ENCODE measurements at places on chromosomes 5 and 9.
A peak's percentile ranks its signal among the peaks of the same experiment; 100 is the strongest.

DNA sequence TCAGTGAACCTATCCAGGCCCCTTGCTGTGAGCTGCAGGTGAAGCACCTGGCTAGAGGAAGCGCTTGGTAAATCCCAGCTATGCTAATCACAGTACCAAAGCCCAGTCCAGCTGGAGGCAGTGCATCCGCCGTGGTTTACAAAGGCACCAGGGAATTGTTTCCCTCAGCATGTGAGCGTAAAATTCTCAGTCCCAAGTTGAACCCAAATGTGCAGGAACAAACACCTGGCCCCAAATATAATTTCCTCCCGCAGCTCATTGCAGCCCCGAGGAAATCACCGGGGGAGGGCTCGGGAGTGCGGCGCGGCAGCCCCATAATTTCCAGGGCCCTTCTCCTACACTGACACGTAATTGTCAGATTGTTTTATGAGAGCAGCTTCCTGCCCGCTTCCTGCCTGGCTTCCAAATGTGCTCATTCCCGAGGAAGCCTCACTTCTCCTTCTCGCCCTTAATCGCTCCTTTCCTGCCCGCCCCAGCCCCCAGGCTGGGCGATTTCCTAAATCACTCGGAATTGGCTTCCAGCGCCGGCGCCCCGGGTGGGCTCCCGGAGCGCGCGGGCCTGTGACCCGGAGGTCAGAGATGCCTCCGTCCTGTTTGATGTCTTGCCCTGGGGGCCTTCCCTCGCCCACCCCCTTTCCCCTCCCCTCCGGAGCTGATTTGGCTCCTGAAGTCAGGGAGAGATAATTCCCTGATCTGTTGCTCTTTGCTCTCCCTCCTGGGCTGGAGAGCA is 134.4 kb downstream of the FGF1 start:
- no peak for DNase-seq

DNA sequence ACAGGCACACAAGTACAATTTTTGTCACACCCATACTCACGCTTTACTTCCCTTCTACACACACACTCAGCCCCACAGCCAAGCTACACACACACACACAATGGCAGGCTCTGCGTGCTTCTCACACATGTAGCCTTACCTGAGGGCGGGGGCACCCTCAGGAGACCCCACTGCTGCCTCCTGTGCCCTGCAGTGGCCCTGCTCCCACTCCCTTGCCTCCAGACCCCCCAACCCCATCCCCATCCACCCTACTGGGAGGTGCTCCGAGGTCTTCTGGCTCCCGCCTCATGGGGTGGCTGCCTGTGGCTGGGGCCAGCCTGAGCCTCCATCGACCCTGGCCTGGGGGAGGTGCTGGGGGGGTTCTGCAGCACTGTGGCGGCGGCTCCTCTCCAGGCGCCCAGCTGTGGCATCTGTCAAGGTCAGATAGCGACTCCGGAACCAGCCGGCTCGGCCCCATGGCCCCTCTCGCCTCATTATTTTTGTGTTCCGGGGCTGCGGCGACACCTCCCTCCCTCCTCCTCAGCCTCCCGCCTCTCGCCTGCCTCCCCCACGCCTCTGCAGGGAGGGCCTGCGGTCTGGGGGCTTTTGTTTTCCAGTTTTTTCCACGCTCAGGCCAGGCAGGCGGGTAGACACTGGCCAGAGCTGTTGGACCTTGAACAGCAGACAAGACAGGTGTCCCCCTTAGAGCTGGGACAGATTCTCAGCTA is 21.7 kb downstream of the CXXC5 start:
- no peak for DNase-seq

DNA sequence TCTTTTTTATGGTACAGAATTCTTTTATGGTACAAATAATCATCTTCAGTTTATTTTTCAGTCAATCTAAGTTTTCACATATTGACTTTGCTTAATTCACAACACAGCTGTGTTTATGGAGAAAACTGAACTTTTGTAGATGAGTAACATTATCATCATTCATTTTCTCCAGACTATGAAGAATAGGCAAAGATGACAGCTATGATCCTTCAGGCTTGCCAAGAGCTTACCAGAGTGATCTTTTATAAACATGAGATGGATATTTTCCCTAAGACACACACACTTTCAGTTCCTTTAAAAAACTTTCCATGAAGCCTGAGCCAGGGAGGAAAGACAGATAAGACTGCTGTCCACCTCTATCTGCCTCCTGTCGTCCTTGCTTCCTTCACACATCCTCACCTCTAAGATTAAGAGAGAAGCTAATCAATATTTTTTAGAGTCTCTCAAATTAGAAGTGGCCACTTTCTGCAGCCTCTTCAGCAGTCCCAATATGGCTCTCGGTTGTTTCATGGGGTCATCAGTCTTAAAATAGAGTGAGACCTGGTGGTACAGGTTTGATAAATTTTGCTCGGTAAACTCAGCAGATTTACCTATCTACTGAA is 108.1 kb upstream of the SLC27A6 start:
- no peak for DNase-seq

DNA sequence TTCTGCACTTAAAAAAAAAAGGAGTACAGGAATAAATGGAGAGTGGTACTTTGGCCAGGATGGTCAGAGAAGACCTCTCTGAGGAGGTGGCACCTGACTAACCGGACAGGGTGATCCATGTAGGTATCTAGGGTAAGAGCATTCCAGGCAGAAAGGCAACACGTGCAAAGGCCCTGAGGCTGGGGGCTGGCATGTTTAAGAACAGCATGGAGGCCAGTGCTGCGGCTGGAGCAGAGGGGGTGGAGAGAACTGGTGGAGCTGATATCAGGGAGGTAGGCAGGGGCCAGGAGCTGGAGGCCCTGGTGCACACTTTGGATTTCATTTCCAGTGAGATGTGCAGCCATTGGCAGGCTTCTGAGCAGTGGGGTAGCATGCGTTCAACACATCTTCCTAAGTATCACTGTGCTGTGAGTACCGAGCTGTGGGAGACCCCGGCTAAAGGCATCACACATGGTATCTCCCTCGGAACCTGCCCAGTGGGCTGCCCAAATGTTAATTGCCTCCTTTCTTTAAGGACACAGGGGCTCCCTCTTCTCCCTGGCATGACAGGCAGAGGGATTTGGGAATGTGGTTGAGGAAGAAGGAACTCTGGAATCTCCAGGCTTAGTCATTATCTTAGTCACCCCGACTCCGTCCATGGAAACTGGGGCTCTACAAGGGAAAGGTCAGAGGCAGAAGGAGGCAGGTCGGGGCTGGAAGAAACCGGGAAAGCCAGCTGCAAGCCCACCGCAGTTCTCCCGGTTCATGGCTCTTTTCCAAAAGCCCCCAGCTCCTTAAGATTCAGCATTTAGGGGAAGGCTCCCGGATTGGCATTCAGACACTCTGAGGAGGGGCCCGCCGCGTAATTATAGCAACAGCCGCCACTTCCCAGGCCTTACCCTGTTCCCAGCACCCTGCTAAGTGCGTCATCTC is 18.6 kb downstream of the SLC6A7 start:
- DNase-seq: no peak

- no peak for DNase-seq
Observed at GRCh38 chr5:144487761-144488160, 317.1 kb downstream of the KCTD16 start.

DNA sequence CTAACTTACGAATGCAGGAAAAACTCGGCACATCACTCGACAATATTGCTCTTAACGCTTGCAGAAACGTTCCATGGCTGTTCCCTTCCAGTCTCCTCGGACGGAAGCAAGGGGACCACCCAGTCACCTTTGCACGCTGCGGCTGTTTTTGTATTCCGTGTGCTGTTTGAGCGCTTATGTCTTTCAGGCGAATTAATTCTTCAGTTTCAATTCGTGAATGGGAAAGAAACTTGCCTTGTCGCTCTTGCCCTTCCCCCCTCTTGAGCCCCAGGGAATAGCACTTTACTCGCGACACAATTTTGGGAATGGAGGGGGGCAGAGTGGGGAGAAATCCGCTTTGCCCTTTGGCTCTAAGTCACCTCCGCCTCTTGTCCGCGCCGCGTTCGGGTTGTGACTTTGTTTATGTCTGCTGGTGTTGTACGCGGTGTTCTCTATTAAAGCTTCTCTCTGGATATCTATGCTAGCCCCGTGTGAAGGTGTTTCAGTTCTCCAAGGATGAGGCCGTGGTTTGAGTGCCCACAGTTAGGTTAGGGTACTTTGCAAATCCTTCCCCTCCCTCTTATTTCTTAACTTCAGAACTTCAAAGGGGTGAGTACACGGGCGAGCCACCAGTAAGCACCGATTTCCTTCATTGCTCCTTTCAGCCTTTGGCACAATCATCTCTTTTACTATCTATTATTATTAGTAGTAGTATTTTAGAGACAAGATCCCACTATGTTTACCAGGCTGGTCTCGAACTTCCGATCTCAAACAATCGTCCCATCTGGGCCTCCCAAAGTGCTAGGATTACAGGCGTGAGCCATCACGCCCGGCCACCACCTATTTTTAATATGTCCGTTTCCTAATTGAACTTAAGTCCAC is 2.7 kb downstream of the FOXB2 start:
- no peak for DNase-seq

DNA sequence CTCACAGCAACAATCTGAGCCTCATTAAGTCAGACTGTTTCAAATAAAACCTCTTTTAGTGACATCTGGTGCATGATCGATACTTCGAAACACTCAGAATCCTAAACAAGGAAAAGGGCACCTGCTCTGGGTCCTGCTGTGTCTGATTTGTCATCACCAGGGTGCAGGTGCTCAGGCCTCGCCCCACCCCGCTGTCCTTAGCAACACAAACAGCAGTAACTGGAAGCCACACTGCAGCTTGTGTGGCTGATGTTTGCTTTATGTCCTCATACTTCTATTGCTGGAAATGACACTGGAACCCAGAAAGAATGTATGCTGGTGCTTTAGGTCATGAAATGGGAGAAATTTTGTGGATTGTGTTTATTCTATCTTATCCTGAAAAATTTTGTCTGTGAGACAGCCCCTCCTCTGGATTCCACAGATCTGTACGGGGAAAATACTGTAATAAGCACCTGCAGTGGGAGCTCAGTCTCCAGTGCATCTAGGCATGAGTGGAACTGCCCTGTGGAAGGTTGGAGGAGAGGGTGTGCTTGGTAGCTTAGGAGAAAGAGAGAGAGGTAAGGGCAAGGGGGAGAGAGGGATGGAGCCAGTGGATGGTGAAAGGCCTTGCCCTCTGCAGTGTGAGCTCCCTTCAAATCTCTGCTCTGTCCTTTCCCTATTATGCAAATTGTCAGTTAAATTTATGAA is 284.2 kb downstream of the SMARCA2 start:
- DNase-seq: peak; percentile 35

- no peak for DNase-seq
Observed at GRCh38 chr9:134638502-134639090, 3.0 kb upstream of the COL5A1 start.

DNA sequence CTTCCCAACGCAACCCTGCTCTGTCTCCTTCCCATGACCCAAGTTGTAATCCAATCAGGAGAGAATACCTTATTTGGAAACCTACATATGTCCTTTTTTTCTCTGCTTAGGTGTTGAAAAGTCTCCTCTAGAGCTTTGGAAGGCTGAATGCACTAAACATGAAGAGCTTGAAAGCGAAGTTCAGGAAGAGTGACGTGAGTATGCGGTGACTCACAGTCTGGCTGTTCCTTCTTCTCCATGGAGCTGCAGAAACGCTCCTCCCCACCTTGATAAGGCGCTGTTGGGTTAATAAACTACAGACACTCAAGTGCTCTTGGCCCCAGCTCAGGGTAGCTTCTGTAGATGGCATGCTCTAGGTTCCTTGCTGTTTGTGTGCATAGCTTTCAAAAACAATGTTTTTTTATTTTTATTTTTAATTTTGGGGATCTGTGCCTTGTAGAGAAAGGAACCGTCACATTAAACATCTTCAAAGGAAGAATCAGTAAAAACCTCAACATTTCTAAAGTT is 30.7 kb downstream of the RAI14 start:
- DNase-seq: peak; percentile 87

DNA sequence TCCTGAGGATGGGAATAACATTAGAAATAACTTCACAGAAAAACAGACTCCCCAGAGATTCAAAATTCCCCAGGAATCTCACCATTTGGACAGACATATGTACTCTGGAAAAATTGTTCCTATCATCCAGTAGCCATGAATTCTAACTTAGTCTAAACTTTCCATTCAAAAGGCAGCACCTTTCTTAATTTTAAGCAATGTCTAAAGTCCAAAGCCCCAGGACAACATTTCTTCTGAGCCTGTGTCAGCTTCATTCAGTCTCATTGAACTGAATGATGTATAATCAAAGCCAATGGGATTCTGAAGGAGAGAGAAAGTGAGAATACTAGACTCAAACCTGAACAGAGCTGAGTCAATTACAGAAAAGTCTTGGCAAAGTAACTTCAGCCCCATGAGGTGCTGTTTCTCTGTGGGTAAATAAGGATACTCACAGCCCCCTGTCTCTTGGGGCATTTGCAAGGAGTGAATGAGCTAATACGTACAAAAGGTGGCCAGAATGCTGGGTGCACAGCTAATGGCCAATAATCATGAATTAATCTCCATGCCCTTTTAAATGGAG is 140.6 kb downstream of the SEMA5A start:
- no peak for DNase-seq

DNA sequence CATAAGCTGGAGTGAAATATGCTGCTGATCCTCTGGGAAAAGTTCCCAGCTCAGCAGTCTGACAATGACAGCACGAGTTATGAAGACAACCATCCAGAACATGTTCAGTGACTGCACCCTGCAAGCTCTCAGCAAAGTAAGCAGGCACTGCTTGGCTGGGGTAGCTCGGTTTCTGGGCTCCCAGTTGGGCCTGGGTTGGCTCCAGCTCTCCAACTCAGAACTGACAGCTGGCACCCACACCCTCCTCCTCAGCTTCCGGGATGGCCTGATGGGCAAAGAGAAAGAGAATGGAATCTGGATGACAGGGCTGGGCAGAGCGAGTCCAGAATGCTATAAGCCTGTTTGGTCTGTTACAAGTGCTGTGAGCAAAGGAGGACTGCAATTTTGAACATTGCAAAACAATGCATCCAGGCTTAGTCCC is 185.0 kb downstream of the CSNK1G3 start:
- no peak for DNase-seq

GRCh38 chr9:108606401-108606800 is 249.4 kb downstream of the ACTL7B start:
- no peak for DNase-seq

DNA sequence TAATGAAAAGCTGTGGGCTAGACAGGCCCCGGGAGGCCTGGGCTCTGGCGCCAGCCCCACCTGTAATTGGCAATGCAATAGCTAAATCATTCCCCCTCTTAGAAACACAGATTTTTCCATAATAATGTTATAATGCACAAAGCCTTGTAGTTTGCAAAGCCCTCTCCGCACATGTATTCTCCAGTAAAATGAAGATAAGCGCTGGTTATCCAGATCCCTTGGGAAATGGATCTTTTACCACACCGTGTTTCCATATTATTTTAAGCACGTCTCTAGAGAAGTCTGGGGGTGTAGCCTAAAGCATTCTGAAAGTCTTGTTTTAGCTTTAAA is 1.1 kb upstream of the APBA1 start:
- DNase-seq: no peak

- no peak for DNase-seq
Observed at GRCh38 chr9:97907632-97908031, 14.7 kb downstream of the TRMO start.

GRCh38 chr5:56375011-56375410 is 141.9 kb upstream of the ANKRD55 start:
- DNase-seq: no peak

GRCh38 chr9:35811381-35812024 is 559 bp downstream of the SPAG8 start:
- no peak for DNase-seq

All from urinary bladder (tissue), 4 donors.